ENCODE measurements at places on chromosomes 1 and 21. TPM values are rescaled to one million over a fixed set of nuclear protein-coding genes. Genes with fewer than 3 reads are reported as not detected.

Gene TADA1
- 17.1 TPM for total RNA-seq

Gene HES3
- not detected for total RNA-seq

Gene OR2T2
- not detected for total RNA-seq

Gene CAMSAP2
- total RNA-seq: 4.0 TPM

Gene C1orf74
- total RNA-seq: 1.8 TPM

Gene ERVH48-1
- not detected for total RNA-seq

Gene WNT3A
- total RNA-seq: not detected

Gene PER3
- 5.4 TPM for total RNA-seq

Gene DCAF8
- total RNA-seq: 199 TPM

Gene ADAM30
- not detected for total RNA-seq

Gene SELL
- 7.2 TPM for total RNA-seq

Gene LMX1A
- 0.05 TPM for total RNA-seq

Gene GART
- total RNA-seq: 44.7 TPM

Gene VAMP4
- total RNA-seq: 4.9 TPM

Gene CFAP410
- 12.9 TPM for total RNA-seq

Gene RGS13
- total RNA-seq: not detected

Gene UTS2
- 0.28 TPM for total RNA-seq

Gene NUP210L
- total RNA-seq: not detected

Gene ASCL5
- total RNA-seq: not detected

Gene IL6R
- 47.0 TPM for total RNA-seq

Gene CCDC30
- total RNA-seq: 2.0 TPM

Gene FTCD
- 178 TPM for total RNA-seq

Gene SLAMF7
- total RNA-seq: 1.1 TPM

Gene KRTAP22-2
- total RNA-seq: not detected

Gene CD46
- 123 TPM for total RNA-seq

Gene OR2L13
- total RNA-seq: not detected
